ENCODE measurements at places on chromosomes 7 and 10.

DNA sequence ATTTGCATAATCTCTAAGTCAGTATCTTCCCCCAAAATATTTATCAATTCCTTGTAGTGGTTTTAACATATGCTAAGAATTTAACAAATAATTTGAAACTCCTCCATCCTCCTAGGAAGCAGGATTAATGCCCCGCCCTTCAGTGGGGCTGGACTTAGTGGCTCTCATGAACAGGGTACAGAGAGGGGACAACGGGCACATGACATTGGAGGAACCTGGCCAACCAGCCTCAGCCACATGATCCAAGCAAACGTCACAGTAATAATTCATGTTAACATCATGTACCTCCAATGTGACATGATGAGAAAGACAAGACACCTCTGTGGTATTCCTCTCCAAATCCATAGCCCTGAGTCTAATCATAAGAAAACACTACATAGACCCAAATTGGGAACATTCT lies 50.5 kb downstream of the NUDCD3 start:
- no peak for DNase-seq

DNA sequence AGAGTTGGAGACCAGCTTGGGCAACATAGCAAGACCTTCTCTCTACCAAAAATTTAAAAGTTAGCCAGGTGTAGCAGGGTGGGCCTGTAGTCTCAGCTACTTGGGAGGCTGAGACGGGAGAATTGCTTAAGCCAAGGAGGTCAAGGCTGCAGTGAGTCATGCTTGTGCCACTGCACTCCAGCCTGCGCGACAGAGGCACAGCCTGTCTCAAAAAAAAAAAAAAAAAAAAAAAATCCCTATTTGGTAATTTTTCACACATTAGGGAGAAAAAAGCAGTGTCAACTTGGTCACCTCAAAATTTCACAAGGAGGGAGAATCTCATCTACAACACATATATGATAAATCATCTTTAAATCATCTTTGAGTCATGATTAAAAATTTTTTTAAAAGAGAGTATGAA lies 6.4 kb upstream of the ZNF398 start:
- no peak for DNase-seq

DNA sequence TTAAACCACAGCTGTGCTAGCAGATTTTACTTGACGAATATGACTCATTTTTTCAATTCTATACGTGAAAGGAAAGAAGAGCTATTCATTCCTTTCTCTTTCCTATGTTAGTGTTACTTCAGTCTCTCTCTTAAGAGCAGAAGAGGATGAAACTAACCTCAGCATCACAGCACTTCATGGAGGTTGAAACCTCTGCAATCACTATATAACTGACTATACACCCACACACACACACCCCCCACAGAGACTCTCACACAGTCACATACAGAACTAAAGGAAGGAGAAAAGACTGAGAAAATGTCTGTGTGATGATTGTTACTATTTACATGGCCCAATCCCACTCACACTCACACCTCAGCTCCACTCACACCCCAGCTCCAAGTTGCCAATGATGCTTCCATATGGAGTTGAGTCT lies 104.2 kb downstream of the KIF20B start:
- DNase-seq, result no peak

- DNase-seq, result no peak
Observed at GRCh38 chr7:137882261-137882668, 35.5 kb upstream of the DGKI start.

- DNase-seq, result no peak
Observed at GRCh38 chr7:29192323-29192722, 2.3 kb upstream of the CHN2 start.

- DNase-seq, result no peak
Observed at GRCh38 chr10:98391065-98391464, 23.9 kb downstream of the PYROXD2 start.

DNA sequence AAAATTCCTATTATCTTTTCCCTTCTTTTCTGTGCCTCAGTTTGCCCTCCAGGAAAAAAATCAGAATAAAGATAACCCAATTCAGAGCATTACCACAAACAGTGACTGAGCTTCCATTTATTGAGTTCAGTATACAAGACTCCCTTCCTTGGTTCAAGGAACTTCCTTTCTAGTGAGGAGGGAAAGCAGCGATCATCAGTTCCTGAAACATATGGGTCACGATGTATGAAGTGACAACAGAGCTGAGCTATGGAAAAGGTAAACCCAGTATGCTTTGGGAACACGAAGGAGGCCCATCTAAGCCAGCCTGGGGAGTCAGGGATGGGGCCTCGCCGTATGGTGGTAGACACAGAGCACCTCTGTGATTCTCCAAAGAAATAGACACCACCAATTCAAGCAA lies 15.8 kb downstream of the C10orf71 start:
- no peak for DNase-seq

GRCh38 chr7:96657347-96658021 lies 52.2 kb downstream of the SEM1 start:
- no peak for DNase-seq

GRCh38 chr7:81657551-81657950 lies 112.3 kb downstream of the HGF start:
- no peak for DNase-seq

DNA sequence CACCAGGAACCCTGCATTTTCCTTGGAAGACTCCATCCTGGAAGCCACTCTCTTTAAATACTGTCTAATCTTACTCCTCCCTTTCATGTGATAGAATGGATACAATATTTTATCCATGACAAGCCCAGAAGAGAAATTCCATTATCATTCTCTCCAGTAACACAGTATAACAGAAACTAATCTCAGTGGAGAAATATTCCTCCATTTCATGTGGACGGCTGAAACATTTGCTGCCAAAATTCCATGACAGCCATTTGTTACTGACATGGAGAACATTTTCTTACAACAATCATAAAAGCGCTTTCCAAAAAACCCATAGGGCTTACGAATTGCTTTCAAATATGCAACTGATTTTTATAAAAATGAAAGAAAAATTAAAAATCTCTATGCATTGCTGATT lies 392.8 kb upstream of the KLF6 start:
- DNase-seq, result no peak

DNA sequence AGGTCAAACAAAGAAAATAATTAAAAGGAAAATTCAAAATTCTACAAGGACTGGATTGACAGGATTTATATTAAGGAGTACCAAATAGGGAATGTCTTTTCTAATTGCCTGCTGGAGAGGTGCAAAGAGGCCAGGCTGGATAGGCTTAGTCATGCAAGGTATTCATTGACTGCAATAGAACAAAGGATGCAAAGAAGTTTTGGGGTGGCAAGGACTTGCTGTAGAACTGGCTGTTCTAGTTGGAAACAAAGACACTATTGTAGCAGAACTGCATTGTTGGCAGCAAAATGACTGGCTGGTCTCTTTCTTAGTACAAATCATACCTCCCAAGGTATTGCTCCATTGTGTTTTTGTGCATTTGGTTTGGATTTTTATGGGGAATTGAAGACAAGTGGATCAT lies 10.1 kb downstream of the ITGB8 start:
- DNase-seq, result no peak

GRCh38 chr10:43230909-43231522 lies 35.8 kb downstream of the RASGEF1A start:
- no peak for DNase-seq

DNA sequence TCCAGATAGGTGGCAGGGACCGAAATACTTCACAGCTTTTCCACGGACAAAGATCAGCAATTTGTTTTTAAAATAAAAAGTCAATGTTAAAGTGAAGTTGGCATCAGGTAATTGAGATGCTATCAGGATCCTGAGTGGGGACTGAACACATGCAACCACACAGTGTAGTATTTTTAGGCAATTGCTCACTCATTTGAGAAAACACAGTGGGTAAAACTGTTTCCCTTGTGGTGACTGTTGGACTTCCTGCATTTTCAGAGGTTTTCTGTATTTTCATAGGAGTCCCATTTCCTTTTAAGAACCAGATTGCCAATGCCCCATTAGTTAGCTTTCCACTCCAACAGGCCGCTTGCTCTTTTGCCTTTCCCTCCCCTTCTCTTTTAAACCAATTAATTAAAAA lies 159.5 kb upstream of the ZNF32 start:
- no peak for DNase-seq

GRCh38 chr7:50652400-50653125 lies 87.4 kb upstream of the DDC start:
- DNase-seq, result no peak

DNA sequence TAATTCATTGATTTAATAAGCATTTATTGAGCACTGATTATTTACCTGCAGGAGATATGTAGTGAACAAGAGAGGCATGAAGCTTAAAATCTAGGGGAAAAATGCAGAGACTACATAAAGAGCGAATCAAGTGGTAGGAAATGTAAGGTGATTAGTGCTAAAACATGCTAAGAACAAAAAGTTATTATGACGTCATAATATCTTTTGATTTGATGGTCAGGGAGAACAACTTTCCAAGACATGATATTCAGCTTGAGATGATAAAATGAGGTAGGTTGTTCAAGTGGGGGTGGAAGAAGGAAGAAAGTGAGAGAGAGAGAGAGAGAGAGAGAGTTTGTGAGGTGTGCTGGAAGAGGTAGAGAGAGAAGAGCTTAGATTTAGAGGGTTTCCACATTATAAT lies 317.7 kb downstream of the NRG3 start:
- no peak for DNase-seq

GRCh38 chr7:158779061-158780000 lies 50.0 kb downstream of the ESYT2 start:
- DNase-seq, result no peak

DNA sequence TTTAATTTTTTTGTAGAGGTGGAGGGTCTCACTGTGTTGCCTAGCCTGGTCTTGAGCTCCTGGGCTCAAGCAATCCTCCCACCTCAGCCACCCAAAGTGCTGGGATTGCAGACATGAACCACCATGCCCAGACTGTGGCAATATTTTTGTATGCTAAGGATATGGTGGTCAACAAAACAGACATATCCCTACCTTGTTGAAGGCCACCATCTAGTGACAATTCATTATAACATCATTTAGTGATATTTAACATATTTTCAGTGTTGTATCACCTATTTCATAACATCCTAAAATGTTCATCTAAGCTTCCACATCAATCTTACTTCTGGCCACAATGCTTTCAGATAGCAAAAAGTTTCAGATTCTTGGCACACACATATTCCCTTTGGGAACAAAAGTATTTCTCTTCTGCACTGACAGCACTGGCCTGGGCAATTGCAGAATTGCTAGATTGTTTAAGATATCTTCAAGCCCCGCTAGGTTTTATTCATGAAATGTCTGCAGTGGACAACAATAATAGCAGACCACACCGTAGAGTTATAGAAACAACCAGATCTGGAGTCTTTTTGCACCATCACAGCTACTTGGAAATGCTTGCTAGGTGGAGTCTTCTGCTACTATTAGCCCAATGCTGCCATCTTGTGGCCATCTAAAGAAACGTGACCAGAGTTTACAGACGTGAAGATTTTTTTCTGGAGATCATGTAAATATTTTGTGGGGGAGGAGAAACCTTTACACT lies 58.4 kb downstream of the DNAJC12 start:
- peak; percentile 60 for DNase-seq

DNA sequence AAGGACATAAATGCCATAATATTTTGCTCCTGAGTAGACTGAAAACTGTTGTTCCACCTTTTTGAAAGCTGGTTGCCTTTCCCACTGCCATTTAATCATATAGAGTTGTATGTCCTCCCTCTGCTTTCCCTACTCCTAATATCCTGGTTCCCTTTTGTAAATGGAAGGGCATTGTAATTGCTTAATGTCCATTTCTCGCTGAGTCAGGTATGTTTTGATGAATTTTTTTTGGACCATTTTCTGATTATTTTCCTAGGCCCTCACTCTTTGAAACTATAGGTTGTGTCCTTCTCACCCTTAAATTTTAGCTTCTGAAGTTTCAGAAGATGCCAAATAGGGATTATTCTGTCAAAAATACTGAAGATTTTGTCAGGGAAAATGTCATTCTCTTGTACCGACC lies 45.5 kb downstream of the WAC start:
- no peak for DNase-seq

DNA sequence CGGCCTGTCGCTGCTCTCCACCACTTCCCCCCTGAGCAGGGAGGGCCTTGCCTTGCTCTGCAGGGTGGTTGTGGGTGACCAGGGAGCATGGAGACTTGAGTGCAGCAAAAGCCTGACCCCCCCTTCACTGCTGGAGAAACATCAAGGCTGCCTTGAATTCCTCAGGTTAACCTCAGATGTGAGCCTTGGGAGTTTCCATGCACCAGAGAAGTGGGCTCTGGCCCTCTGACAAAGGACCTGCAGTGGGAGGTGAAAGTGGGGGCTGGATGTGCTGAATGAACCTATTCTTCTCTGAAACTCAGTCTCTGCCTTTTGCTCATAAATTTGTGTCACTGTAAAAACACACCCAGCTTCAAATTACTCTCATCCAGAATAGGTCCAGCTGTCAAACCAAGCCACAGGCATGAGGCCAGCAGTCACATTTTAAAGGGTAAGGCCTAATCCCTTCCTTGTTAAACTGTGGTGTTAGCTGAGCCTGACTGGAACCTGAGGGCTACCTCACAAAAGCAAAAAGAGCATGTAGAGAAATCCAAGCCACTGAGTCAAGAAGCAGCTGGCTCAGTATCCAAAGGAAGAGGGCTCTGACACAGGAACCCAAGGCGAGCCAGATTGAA lies 356.8 kb downstream of the CCSER2 start:
- no peak for DNase-seq

GRCh38 chr10:131833446-131834080 lies 67.2 kb upstream of the PPP2R2D start:
- no peak for DNase-seq

DNA sequence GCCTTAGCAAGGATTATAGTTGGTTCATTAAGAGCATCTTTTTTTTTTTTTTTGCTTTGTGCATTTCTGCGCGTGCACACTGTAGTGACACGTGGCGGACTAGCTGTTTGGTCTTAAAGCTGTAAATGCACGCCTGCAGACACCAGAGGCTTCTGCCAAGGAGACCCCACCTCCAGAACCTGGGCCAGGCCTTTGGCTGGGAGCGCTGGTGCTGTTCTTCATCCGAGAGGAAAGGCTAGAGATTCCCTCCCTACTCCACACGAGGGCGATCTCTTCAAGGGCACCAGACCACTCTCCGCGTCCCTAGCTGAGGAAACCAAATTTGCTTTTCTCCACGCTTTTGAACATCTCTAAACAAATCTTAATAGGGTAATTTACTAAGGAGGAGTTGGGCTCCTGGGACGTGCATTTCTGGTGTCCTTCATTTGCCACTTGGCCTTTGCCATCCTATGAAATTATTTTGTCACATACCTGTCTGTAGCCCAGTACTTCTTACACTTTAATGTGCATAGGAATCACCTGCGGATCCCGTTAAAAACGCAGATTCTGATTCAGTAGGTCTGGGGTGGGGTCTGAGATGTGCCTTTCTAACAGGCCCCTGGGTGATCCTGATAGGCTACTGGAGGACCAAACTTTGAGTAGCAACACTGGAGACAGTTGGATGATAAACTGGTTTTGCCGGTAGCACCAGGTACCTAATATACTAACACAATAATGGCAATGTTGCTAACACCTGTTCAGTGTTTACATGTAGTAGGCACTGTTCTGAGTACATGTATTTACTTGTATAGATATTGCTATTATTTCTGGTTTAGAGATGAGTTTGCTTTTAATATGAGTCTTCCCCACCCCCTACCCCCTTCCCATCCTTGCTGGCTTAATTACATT lies 1.3 kb upstream of the SLC26A5 start:
- peak; percentile 85 for DNase-seq

GRCh38 chr10:28374036-28374435 lies 71.2 kb upstream of the MPP7 start:
- no peak for DNase-seq

- no peak for DNase-seq
Observed at GRCh38 chr7:92282930-92283329, 37.2 kb downstream of the ANKIB1 start.

- no peak for DNase-seq
Observed at GRCh38 chr7:47422611-47423010, 159.3 kb downstream of the TNS3 start.

GRCh38 chr7:85104432-85105205 lies 82.2 kb downstream of the SEMA3D start:
- no peak for DNase-seq
